Bone marrow (tissue), 2 donors: ENCODE measurements at places on chromosomes 2 and 18.

- no peak for DNase-seq
Observed at GRCh38 chr2:188196343-188197008, 95.2 kb upstream of the GULP1 start.

- peak; percentile 64 for DNase-seq
Observed at GRCh38 chr2:60366135-60366712, 187.2 kb downstream of the BCL11A start.

DNA sequence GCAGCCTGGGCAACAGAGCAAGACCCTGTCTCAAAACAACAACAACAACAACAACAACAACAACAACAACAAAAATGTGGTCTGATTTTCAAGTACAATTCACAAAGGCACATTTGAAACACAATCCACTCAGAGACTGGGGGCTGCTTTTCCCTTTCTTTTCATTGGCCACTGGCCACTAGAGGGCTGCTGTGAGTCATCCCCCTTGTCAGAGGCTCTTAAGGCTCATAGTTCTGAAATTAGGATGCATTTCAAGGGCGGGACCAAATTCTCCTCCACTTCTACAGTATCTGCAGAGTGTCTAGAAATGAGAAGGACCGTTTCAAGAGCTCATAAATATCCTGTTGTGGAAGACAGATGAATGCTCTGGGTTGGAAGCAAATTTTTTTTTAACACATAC lies 285.4 kb downstream of the NRXN1 start:
- DNase-seq: no peak

DNA sequence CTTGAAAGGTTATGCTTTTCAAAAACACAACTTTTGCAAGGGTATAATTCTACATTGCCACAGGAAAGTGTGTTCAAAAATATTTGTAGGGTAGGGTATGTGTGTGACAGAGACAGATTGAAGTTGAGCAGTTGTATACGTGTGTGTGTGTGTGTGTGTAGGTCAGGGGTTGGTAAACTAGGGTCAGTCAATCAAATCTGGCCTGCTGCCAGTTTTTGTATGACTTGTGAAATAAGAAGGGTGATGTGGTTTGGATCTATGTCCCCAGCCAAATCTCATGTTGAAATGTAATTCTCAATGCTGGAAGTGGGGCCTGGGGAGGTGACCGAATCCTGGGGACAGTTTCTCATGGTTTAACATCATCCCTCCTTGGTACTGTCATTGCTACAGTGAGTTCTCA lies 148.2 kb downstream of the CERS6 start:
- DNase-seq: no peak

DNA sequence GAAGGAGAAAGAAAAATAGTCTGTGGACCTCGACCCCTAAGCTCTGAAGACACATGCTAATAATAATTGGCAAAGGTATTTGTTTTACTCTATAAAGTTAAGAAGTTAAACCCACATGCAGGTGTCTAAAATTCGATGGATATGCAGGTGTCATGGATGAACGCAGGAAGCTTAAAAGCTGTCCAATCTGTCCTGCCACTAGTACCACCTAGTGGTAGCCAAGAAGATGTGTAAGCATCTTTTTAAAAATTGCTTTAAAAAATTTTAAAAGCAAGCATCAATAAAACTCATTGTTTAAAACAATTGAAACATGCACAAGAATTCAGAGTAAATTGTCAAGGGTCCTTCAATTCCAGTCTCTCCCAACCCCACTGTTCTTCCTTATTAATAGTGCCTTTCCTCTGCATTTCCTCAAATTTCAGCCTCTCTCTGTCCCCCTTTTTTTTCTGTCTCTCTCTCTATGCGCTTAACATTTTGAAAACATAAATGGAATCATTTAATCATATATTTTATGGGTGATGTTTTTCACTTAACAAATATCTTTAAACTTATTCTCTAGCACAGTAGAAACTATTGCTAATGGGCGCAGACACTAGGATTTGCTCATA lies 30.6 kb upstream of the PPP3R1 start:
- no peak for DNase-seq

- DNase-seq: no peak
Observed at GRCh38 chr2:171554991-171555615, 32.8 kb downstream of the CYBRD1 start.

GRCh38 chr18:7325126-7325430 lies 94.2 kb downstream of the LRRC30 start:
- no peak for DNase-seq

DNA sequence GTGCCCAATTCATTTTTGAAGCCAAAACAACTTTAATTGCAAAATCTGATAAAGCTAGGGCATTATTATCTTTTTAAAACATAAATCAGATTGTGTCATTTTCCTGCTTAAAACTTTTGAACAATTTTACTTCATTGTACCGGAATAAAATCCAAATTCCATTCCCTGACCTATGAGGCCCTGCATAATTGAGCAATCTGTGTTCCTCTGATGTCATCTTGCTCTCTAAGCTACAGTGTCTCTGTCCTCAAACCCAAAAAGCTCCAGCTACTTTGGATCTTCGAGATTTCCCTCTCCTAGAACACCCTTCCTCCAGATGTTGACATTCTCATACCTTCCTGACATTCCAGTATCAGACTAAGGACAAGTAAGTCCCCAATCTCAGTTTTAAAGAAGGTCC lies 395.9 kb downstream of the LRATD1 start:
- no peak for DNase-seq

DNA sequence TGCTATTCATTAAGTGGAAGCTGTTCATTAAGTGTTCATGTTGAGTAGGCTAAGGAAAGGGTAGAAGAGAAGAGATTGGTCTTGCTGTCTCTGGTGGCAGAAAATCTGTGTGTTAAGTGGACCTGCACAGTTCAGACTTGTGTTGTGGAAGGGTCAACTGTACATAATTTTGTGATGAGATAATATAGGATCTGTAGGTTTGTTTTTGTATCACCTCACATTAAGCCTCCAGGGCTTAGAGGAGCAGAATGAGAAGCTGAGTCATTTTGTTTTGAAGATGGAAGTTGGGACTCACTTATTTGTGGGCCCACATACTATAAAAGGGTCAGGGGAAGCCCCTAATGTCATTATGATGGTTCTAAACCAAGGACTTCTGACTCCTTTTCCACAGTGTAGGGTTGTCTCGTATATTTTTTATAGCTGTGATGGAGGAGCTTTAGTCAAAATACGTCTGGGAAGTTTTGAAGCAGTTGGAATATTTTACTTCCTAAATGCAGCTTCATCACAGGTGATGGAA lies 18.2 kb downstream of the PMS1 start:
- no peak for DNase-seq

DNA sequence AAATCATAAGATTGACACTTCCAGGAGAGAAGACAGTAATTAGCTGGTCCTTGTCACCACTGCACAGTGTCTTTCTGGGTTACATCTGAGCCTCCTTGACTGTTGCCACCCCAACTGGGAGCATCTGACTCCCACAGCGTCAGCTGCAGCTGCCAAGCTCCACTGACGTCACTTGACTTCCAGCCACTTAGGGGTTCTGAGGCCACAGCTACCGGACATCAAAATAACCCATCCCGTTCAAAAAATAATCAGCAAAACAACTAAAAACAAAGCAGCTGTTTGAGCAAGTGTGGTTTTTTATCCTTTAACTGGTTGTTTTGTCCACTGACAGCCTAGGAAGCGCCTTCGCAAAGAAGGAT lies 206.5 kb upstream of the AGAP1 start:
- no peak for DNase-seq

GRCh38 chr18:44497311-44497710 lies 183.4 kb upstream of the SETBP1 start:
- no peak for DNase-seq

DNA sequence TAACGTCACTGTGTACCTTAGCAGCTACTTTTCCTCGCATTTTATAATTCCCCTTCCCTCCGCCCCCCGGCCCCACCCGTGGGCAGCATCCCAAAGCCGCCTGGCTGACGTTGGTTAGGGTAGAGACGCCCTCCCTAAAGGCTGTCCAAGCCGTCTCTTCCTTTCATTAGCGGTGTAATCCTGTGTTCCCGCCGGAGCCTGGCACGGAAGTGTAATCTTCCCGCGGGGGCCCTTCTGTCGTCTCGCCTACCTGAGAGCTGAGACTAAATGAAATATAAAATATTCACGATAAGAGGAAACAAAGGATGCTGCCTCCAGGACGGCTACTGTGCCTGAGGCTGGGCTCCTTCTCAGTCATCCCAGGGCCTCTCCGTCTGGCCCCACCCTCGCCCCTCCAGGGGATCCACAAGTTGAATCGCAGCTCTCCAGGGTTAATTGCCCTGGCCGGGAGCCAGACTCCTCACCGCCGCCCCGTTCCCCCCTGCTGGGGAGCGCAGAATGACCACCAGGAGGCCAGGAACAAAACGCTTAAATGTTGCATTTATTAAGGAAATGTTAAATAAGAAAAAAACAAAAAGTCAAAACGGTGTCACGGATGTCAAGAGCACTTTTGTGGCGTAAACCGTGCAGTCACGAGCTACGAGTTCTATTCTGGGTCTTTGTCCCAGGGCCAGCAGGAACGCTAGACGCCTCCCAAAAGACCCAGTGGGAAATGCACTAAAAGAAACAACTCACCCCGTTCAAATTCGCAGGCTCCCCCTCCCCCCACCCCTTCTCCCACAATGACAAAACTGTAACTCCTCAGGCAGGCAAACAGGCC lies 1.5 kb downstream of the RPRM start:
- DNase-seq: no peak

DNA sequence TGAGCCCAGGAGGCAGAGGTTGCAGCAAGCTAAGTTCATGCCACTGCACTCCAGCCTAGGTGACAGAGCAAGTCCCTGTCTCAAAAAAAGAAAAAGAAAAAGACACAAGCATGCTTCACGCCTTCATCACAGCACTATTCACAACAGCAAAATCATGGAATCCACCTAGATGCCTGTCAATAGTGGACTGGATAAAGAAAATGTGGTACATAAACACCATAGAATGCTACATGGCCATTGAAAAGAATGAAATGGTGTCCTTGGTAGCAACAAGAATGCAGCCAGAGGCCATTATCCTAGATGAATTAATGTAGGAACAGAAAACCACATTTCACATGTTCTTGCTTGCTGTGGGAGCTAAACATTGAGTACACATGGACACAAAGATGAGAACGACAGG lies 392.6 kb downstream of the EIPR1 start:
- no peak for DNase-seq

- DNase-seq: no peak
Observed at GRCh38 chr2:126850940-126851339, 47.8 kb upstream of the TEX51 start.
